LNCaP clone FGC (cell line): ENCODE measurements at places on chromosomes 2 and 18.

- DNase-seq: no peak
Measured at GRCh38 chr2:71536226-71536671, 82.9 kb downstream of the DYSF start.

GRCh38 chr2:109125593-109126500, 3.2 kb upstream of the SH3RF3 start:
- DNase-seq: no peak

GRCh38 chr18:9400197-9400596, 65.6 kb downstream of the TWSG1 start:
- no peak for DNase-seq

DNA sequence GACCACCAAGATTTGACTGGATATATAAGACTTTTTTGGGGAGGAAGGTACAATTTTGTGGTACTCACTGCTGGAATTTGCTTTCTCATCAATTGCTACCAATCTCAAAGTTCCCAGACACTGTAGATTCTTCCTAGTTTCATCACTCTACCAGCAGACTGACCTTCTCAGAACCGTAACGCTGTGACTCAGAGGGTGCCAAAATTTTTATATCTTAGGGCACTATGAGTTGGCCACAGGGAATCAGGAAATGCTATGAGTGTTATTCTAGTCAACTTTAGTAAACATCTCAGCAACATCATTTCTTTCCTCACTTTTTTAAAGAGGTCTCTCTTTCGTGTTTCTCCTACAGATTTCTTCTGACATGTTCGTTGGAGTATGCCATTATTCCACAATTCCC, 499.0 kb downstream of the TMX3 start:
- no peak for DNase-seq

- no peak for DNase-seq
Measured at GRCh38 chr2:221822416-221822815, 250.3 kb upstream of the EPHA4 start.

GRCh38 chr2:120802158-120802557, 66.5 kb downstream of the GLI2 start:
- no peak for DNase-seq

GRCh38 chr2:88345842-88346241, 106.7 kb downstream of the FOXI3 start:
- DNase-seq: no peak

- DNase-seq: no peak
Measured at GRCh38 chr2:83862600-83862999, 596.5 kb downstream of the SUCLG1 start.

DNA sequence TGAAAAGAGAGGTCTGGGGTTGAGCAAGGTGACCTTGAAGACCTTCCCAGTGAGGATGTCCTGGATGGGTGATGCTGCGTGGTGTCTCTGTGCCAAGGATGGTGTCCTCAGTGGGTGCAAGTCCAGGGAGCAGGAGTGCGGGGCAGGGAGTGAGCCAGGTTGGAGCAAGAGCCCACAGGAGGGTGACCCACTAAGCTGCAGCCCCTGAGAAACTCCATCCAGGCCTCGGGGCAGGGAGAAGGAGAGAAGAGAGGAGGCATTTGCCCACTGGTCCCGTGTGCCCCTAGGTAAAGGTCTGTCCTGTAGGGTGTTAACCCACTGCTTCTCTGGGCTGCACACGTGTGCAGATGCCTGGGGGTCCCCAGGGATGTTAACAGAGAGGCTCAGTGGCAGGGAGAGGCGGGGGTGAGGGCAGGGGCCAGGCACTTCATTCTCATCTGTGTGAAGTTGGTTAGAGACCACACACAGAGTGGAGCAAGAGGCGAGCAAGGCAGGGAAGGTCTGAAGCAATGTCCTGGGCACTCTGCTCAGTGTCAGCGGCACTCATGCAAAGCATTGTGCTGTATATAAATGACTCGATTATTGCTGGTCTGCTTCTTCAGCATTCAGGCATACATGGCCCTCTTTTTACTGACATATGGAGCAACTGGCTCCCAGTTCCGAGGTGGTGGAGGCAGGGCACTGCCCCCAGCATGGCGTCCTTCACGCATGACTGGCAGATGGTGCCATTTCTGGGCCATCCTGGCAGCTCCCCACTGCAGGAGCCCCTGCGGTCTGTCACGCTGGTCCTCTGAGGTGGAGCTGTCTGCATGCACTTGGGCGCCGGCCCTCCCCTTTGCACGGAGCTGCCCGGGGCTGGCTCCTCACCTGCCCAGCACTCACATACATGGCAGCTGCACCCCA, 117.2 kb upstream of the HS6ST1 start:
- no peak for DNase-seq

- no peak for DNase-seq
Measured at GRCh38 chr18:70295192-70296188, 6.6 kb downstream of the SOCS6 start.

DNA sequence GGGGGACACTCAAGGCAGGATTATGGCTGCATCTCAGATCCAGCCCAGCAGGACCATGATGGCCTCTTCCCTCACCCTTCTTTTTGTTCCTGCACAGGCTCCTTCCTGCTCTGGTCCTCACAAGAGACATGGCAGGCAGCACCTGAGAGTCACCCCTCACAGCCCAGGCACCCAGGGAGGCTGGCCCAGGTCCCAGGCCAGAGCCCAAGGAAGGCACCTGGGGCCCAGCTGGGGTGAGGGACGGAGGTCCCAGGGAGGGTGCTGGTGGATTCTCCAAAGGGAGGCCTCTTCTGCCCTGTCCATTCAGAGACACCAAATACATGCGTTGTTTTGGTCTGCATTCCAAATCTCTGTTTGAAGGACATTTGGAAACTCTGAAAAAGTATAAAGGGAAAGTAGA, 285.4 kb upstream of the HS6ST1 start:
- DNase-seq: no peak

DNA sequence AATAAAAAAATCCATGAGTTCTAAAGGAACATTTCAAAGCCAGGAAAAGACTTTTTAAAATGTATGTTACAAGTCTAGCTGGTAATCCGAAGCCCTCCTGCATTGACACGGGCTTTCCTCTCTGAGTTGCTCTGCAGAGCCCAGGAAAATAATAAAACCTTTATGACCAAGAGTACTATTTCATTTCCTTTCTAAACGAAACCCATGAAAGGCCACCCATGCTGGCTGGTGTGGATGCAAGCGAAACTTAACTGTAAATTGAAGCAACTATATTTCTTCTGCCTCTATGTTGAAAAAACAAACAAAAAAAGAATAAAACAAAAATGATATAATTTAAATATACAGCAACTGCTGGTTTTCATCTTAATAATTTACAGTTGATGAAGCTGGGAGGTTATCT, 41.3 kb upstream of the ZNF532 start:
- no peak for DNase-seq

DNA sequence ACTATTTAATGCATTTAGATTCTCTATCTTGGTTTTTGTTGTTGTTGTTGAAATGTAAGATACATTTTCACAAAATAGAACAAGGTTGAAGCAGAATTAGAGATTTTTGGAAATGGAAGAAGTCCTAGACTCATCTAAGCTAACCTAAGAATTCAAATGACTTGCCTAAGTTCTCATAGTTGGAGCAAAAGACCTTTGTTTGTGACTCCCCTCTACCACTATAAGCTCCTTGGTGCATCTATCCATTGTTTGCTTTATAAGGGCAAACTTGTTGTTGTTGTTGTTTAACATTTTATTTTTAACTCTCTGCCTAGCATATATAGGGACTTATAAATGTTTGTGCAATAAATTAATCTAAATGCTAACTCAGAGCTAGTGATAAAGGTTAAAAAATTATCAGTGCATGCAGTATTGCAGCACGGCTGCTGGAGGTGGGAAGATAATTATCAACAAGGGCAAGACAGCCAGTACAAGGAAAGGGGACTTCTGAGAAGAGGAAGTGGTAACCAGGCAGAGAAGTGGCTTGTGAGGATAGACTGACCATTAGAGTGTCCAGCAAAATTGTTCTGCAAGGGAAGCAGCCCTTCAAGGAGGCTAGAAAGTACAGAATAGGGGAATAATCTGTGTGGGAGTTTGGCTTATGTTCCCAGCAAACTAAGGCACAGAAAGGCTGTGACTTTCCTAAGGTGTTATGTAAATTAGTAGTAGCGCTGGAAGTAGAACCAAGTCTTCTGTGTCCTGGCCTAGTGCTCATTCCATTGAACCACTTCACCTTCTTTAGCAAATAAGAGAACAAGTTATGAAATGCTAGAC, 38.1 kb upstream of the ACYP2 start:
- DNase-seq: no peak

- no peak for DNase-seq
Measured at GRCh38 chr2:164692114-164692513, 70.8 kb upstream of the GRB14 start.

GRCh38 chr2:231057590-231057989, 923 bp downstream of the PSMD1 start:
- DNase-seq: no peak

DNA sequence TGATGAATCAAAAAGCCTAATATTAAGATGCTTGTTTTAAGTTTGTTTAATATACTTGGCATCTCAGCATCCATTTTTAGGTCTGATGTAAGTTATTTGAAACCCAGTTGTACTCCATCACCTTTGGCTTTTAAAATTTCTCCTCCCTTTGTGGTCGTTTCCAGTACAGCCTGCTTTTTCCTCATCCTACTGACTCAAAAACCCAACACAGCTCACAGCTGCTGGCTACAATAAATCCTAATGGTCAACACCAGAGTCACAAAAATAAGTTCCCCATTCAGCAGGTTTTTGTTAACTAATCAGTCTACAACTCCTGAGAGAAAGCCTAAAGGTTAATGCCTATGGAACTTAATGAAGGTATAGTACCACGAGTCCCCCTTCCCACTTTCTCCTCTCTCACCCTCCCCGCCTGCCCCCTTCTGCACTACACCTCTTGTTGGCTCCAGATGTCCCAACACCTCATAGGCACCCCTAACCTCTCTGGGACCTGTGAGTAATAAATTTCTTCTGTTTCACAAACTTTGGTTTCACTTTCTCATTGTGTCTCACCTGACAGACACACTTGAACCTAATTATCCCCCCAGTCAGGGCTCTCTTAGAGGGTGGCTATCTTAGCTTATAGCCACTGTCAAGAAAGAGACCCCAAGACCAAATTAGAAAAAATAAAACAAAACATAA, 148.6 kb downstream of the GALNT1 start:
- DNase-seq: no peak

DNA sequence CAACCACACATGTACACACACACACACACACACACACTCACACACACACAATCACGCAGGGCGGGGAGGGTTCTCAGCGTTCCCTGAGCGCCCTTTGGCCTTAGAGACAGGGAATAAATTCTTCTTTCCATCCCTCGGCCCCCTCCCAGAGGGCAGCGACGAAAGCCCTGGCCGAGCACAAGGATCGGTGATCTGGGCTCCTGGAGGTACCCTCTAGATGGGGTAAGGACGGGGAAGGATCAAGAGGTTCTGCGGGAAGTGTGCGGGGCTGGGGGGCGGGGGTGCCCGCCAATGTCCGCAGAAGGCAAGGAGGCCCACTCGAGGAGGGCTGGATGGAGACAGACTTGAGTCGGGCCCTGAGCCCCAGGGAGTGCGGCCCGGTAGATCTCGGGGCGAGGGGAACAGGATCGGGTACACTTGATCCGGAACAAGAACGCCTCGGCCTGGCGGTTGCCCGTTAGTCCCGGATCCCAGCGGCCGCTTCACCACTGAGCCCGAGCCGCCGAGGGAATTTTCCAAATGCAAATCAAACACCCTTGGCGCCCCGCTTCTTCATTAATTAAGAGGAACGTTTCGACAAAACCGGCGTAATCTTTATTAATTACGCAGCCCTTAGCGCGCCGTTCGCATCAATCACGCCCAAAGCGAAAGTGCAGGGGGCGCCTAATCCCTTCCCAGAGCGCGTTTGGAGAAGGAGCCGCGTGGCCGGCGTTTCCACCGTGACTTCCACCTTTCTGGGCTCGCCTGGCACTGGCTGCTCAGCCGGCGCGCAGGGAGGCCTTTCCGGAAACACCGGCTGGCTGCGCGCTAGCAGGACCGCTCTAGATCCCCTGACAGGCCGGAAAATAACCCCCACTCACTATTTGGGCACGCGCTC, 7.0 kb upstream of the PAX3 start:
- DNase-seq: no peak

DNA sequence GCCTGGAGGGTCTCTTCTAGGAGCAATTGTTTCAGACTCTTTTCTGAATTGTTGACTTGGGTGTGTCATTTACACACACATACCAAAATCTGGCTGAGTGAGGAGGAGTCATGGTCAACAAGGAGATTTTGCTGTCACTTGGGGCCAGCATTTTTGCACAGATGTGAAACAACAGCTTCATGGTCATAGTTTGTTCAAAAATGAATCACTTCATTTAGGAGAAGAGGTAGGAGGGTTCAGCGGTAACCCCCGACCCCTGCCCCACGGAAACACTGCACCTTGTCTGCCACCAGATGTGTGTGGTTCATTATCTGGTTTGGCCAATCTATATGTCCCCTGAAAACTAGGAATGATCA, 42.2 kb downstream of the LBH start:
- no peak for DNase-seq

- DNase-seq: no peak
Measured at GRCh38 chr2:8761529-8762164, 75.8 kb downstream of the KIDINS220 start.

- no peak for DNase-seq
Measured at GRCh38 chr2:53949457-53949856, 21.3 kb downstream of the PSME4 start.

DNA sequence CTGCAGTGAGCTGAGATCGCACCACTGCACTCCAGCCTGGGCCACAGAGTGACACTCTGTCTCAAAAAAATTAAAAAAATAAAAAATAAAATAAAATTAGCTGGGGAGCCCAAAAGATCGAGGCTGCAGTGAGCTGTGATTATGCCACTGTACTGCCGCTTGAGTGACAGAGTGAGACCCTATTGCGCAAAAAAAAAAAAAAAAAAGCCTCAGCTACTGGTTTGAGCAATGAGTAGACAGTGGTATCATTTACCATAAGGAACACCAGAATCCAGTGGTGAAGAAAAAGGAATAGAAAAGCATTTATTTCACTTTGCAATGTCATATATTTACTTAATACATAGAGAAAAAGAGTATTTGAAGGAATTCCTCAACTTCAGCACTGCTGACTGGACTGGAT, 3.0 kb downstream of the SAP130 start:
- DNase-seq: no peak

DNA sequence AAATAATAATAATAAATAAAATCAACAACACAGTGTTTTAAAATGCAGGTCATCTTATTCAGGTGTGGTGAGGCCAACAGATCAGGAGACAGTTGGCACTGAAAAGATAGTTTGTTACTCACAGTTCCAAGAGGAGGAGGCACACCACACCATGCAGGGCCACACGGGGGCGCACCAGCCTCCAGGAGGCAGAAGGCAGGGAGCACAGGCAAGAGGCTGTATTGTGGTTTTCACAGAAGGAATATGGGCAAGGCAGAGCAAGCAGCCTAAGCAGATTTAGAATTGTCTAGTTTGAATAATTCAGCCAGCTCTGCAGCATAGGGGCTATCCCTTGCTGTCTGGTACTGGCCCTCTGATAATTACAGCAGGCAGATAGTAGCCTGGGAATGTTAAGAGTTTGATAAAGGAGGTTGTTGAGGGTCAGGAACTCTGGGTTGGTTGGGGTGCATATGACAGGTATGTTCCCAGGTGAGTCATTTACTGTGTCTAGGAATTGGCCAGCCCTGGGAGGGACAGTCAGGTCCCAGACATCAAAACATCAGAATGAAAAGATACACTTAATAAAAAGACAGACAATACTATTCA, 31.3 kb downstream of the KIAA2012 start:
- no peak for DNase-seq

GRCh38 chr2:55026202-55026601, 24.0 kb downstream of the RTN4 start:
- no peak for DNase-seq
